ENCODE measurements at places on chromosomes 6 and 20.

GRCh38 chr6:106730718-106731117 is 101.3 kb downstream of the QRSL1 start:
- no peak for DNase-seq

- DNase-seq, result no peak
Observed at GRCh38 chr6:30810813-30811339, 66.5 kb upstream of the IER3 start.

DNA sequence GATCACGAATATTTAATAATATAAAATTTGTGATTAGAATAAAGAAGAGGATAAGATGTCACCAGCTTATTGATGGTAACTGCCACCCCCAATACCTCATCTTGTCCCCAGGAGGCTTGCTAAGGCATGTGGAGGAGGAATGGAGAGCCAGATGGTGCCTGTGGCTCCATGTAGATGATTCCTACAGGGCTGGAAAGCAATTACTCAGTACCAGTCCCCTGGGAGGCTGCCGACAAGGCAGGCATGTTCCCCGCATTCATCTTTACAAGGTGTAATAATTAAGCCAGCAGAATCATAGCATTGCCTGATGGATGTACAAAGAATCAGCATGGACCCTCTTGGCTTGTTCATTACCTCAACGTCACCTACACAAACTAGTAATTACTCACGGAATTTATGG is 155.3 kb downstream of the PLCB1 start:
- no peak for DNase-seq

GRCh38 chr6:44185953-44186634 is 27.5 kb downstream of the CAPN11 start:
- no peak for DNase-seq

- DNase-seq, result no peak
Observed at GRCh38 chr6:170277893-170278742, 12.8 kb downstream of the DLL1 start.

All from NCI-H1092 (cell line).